ENCODE measurements at places on chromosomes 6 and 20.

- no peak for DNase-seq
Measured at GRCh38 chr6:87731818-87732661, 30.0 kb upstream of the AKIRIN2 start.

DNA sequence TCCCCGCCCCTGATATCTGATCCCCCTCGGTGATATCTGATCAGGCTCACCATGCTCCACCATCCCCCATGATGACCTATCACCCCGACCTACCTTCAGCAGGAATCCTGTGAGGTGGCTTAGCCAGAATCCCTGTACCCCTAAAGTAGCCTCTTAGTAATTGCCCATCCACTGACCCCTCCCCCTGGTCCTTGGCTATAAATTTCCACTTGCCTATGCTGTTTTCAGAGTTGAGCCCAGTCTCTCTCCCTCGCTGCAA, 177.5 kb upstream of the GGTLC1 start:
- no peak for DNase-seq

DNA sequence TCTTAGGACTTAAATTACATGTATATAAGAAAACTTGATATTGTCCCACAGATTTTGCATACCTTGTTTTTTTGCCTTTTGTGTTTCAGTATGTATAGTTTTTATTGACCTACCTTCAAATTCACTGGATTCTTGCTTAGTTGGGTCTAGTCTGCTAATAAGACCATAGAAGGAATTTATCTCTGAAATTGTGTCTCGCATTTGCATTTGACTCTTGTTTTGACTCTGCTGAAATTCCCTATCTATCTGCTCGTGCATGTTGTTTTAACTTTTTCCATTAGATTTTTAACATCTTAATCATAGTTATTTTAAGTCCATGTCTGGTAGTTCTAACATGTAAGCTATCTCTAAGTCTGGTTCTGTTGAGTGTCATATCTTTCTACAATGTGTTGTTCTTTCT, 163.9 kb downstream of the SCP2D1 start:
- no peak for DNase-seq

DNA sequence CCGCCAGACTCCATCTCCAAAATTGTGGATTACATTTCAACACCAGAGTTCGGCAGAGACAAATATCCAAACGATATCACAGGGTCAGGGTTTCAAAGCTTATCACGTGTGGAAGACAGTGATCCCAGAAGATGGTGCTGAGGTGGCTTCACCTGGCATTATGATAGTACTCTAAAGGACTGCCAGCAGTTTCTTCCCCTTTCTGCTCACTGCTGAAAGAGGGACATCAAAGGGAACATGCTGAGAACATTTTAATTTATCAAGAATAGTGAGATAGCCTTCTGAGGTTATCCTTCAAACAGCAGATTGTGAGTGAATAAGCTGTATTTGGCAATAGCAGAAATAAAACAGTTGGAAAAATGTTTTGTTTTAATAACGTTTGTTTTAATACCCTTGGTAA, 79.7 kb downstream of the FIG4 start:
- no peak for DNase-seq

DNA sequence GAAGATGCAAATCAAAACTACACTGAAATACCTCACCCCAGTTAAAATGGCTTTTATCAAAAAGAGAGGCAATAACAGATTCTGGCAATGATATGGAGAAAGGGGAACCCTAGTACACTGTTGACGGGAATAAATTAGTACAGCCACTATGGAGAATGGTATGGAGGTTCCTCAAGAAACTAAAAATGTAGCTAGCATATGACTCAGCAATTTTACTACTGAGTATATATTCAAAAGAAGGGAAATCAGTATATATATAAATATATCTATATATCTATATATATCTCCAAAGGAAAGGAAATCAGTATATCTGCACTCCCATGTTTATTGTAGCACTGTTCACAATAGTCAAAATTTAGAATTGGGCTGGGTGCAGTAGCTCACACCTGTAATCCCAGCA, 113.9 kb downstream of the KLHL32 start:
- DNase-seq: no peak

- DNase-seq: no peak
Measured at GRCh38 chr6:166955121-166955864, 1.1 kb downstream of the RNASET2 start.

- no peak for DNase-seq
Measured at GRCh38 chr20:56932575-56933330, 303.6 kb downstream of the TFAP2C start.

- DNase-seq: no peak
Measured at GRCh38 chr6:13579911-13580310, 5.5 kb downstream of the SIRT5 start.

DNA sequence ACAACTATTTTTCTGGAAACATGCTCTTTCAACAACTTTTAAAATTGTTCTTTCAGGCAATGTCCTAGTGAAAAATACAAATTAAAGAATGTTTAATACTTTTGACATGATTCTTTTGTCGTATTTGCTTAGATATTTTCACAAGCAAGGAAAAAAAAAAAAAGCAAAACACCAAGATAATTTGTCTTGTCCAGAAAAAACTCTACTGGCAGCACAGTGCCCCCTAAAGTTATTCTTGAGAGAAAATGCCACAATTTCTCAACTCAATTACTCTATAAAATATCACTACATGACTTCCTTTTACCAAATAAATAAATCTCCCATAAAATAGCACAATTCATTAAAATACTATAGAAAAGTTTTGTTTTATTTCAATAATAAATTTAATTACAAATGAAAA, 652.5 kb upstream of the EPHA7 start:
- DNase-seq: no peak

GRCh38 chr6:160284575-160284974, 26.0 kb upstream of the SLC22A2 start:
- no peak for DNase-seq

DNA sequence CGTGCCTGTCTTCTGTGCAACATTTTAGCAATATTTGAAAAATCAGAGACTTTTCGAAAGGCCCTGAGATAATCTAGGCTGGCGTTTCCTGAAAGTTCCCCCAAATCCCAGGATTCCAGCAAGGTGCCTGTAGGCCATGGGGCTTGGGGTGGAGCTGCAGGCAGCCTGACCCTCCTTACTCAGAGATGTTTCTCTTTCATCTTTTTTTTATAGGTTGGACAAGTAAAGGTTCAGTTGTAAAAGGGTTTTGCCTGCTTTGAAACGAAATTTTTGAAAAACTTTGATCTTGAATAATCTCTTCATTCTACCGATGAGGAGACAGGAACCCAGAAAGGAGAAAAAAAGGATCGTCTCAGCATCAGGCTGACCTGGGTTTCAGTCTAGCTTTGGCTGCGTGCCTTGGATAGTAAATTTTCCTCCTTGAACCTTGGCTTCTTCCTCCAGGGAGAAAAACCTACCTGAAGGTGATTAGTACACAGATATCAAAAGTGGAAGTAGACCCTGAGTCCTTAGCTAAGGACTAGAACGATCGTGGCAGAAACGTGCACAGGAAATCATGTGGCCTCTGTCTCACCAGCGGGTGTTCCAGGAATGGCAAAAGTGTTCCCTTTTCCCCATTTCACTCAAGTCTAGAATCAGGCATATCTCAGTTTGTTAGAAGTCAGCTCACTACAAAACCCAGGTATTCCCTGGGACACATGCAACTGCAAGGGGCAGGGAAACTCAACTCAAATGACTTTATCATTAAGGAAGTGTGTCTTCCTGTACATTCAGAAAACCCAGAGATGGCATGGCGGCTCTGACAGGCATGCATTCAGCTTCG, 128.2 kb upstream of the PTPN1 start:
- no peak for DNase-seq

GRCh38 chr6:105136431-105137350, 43.1 kb downstream of the POPDC3 start:
- no peak for DNase-seq

GRCh38 chr6:6368040-6368683, 47.7 kb upstream of the F13A1 start:
- DNase-seq: no peak

GRCh38 chr20:20443504-20443903, 75.6 kb downstream of the INSM1 start:
- no peak for DNase-seq

DNA sequence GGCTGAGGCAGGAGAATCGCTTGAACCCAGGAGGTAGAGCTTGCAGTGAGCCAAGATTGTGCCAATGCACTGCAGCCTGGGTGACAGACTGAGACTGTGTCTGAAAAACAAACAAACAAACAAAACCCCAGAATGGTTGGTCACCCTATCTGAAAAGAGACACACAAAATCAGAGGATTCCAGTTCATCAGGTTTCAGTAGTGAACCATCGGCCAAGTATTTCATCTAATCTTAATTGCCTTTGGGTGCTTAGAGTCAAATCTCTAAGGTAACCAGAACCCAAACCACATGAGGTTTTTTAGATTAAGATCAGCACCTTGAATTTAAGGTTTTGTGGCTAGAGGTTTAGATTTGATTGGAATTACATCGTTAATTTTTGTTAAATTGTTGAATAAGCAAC, 8.3 kb upstream of the ZBTB2 start:
- DNase-seq: no peak

DNA sequence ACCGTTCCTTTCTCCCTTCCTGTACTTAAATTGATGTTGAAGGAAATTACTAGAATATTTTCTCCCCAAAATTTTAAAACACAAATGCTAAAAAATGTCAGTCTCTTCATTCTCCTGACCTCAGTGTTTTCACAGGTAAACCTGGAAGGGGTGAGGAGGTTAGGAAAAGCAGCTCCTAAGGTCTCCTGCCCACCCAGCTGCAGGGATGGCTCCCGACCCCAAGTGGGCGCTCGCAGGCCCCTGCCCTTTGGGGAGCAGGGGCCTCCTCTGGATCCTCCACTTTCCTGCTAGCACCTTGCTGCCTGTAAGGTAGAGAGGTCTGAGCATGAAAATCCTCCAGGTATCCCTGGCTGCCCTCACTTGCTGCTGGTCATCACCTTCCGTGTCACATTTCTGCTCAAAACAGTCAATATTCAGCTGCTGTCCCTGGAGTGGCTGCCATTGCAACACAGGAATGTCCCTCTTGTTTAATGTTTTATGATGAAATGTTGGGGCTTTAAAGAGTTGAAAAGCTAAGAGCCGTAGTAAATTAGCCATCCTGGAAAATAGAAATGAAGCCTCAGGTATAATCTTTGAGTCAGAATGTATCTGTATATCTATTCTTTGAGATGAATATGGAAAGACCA, 10.9 kb upstream of the HSP90AB1 start:
- DNase-seq: no peak

GRCh38 chr6:169200893-169201514, 52.6 kb downstream of the THBS2 start:
- no peak for DNase-seq

- DNase-seq: no peak
Measured at GRCh38 chr6:39202166-39202565, 27.1 kb downstream of the KCNK5 start.

GRCh38 chr6:157909282-157909664, 72.4 kb upstream of the SYNJ2 start:
- DNase-seq: no peak

DNA sequence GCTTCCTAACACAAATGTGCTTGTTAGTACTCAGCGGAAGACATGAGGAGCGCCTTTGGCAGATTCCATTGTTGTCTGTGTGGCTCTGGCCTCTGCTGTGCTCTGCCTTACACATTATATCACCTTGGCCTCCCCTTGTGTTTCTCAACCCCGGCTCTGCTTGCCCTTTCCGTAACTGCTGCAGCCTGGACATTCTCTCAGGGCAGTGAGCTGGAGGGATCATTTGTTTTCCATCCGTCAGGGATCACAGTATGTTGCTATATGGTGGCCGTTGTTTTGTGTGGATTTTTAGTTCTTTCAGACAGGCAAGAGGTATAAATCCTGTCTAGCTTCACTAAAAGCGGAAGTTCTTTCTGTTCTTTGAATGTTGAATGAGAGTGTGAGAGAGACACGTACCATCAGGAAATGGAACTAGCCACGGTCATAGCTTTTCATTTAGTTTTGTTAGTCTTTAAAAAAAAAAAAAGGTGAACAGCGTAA, 175.1 kb downstream of the JARID2 start:
- no peak for DNase-seq

- no peak for DNase-seq
Measured at GRCh38 chr6:12010635-12011275, 1.4 kb upstream of the HIVEP1 start.

DNA sequence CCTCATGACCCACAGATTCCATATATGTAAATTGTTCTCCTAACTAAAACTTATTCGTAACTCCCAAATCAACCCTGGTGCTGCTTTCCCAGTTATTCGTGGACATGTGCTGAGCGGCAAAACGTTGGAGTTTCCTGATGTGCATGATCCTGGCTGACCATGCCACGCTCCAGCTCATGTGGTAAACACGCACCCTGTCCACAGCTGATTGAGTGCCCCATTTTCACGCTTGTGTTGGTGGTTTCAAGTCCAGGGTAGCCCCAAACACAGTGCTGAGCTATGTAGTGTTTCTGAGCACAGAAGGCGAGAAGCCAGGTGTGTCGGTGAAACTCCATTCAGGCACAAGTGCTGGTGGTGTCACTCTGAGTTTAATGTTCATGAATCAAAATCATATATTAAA, 19.1 kb upstream of the FOXC1 start:
- DNase-seq: no peak

- DNase-seq: no peak
Measured at GRCh38 chr6:121223212-121223611, 111.1 kb downstream of the TBC1D32 start.

- no peak for DNase-seq
Measured at GRCh38 chr6:129111346-129111745, 228.4 kb downstream of the LAMA2 start.

- DNase-seq: no peak
Measured at GRCh38 chr6:16684195-16684689, 77.0 kb downstream of the ATXN1 start.

DNA sequence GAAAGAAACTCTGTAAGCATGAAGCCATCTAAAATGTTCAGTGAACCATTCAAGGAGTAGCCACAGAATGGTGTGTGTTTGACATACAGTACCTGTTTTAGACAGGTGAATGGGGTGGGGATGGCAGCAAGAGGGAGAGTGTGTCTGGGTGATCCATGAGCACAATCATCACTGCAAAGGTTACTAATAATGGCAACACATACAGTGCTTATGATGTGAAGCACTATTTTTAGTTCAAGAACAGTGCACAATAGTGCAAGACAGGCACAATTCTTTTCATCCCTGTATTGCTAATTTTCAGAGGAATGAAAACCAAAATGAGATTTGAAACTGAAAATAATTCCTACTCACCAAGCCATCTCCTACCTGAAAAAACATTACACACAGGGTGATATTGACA, 14.1 kb downstream of the BEND3 start:
- no peak for DNase-seq

DNA sequence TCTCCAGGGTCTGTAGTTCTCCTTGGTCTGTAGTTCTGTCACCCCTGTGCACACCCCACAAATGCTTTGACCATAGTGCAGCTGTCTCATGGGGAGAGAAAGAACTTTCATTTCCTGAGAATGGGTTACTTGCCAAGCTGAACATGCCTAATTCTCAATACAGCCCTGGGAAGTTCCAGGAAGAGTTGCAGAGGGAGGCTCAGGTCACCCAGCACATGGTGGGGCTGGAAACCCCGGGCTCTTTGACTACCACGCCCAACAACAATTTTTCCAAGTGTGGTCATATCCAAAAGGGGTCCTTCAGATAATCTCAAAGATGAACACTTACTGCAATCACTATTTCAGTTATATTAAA, 2.2 kb upstream of the PTPRA start:
- no peak for DNase-seq

GRCh38 chr6:2155206-2155605, 90.2 kb downstream of the GMDS start:
- no peak for DNase-seq
